ENCODE measurements at places on chromosomes 5 and 9.
A peak's percentile ranks its signal among the peaks of the same experiment; 100 is the strongest.

- DNase-seq, result peak; percentile 60
Observed at GRCh38 chr5:53031695-53032096, 42.5 kb downstream of the ITGA2 start.

- peak; percentile 12 for DNase-seq
Observed at GRCh38 chr5:129904667-129905472, 605 bp downstream of the CHSY3 start.

DNA sequence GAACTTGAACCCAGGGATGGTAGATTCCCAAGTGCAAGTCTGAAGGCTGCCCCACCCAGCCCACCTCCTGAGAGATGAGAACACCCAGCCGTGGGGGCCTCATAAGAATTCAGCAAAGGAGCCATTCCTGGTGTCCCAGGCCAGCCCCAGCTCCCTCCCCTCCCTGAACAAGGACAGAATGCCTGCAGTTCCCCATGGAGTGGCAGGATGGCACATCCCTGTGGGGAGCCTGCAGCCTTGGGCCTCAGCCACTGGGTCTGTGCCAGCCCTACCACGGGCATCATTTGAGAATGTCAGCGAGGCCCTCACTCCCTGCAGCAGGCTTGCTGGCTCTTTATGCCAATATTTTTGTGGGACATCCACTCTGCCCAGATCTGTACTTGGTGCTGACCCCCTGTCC lies 36.2 kb upstream of the RAPGEF1 start:
- no peak for DNase-seq

DNA sequence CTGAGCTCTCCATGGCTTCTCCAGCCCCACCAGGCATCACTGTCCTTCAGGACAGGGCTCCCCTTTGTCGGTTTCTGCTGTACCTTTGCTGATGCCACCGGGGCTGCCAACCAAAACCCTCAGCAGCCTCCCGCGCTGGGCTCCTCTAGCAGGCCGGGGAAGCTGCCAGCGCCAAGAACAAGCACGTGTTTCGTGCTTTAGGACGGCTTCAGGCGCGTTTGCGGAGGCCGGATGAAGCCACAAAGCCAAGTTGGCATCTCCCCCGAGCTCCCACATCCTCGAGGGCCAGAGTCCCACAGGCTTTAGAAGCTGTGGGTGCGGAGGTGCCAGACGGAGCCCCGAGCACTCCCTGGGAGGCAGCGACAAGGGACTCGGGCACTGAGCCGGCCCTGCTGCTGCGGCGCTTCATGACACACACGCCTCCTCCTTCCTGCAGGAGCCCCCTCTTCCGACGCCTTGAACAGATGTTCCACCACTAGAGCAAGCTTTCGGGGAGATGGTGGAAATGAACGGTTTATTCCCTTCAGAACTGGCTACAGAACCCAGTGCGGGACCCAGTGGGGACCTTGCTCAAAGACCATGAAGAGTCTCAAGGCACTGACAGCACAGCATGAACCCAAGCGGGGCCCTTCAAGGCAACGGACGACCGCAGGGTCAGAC lies 36.7 kb downstream of the SARDH start:
- DNase-seq, result peak; percentile 26

- peak; percentile 8 for DNase-seq
Observed at GRCh38 chr5:32690153-32690552, 21.0 kb upstream of the NPR3 start.

DNA sequence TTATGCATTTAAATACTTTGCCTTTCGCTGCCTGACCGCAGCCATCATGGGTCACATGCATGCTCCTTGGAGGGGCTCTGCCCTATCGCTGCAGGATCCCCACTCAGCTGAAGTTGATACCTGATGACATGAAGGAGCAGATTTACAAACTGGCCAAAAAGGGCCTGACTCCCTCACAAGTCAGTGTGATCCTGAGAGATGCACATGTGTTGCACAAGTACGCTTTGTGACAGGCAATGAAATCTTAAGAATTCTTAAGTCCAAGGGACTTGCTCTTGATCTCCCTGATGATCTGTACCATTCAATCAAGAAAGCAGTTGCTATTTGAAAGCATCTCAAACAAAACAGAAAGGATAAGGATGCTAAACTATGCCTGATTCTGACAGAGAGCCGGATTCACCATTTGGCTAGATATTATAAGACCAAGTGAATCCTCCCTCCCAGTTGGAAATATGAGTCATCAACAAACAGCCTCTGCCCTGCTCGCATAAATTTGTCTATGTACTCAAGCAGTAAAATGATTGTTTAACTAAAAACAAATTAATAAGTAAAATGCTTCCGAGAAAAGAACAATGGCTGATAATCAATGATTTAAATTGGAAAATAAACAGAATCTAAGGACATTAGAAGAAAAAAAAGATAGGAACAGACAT lies 41.6 kb upstream of the PPP2CA start:
- peak; percentile 31 for DNase-seq

DNA sequence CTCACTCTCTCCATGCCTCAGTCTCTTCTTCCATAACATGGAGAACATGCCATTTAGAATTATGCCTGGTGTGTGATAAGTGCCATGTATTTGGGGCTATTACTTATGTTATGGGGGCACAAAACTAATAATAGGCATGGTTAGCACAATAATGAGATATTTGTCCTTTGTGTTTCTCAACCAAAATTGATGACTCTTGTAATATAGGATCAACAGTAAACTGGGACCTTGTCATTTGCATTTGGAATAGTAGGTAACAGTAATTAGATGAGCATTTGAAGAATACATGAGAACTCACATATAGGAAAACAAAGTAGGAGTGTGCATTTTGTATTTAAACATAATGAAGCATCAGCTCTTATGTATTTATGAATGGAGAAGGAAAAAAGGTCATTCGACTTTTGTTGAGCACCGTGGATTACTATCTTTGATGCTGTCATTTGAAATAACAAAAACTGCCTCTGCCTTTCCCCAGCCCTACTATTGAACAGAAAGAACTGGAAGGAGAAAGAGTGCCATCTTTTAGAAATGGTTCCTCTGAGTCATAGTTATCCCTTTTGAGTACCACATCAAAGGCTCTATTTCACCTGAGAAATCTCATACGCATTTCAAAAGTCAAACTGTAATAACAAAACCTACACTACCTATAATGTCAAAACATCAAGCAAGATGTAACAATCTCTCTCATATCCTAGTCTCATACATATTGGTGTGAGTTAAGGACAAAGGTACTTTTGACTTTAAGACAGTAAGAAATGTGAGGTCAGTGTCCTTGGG lies 655.2 kb downstream of the PDE4D start:
- DNase-seq, result no peak

DNA sequence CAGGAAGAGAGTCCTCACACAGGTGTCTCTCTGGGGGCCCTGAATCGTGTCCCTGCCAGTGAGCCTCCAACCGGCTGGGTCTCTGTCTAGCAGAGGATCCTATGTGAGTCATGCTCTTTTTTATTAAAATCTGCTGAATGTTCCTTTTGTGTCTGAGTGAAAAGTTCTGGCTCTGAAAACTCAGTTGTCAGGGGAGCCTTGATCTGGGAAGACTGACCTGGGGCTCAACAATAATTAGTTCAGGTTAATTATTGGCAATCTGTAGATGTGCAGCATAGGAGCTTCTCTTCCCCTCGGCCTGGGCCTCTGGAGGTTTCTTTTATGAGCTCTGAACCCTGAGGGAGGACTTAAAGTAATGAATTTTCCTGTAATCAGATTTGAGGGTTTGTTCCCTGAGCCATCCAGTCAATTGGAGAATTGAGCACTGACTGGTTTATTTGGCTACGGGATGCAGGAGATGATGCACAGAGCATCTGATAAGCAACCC lies 45.2 kb downstream of the ALG2 start:
- no peak for DNase-seq

GRCh38 chr5:160523502-160524163 lies 102.0 kb downstream of the PTTG1 start:
- no peak for DNase-seq

DNA sequence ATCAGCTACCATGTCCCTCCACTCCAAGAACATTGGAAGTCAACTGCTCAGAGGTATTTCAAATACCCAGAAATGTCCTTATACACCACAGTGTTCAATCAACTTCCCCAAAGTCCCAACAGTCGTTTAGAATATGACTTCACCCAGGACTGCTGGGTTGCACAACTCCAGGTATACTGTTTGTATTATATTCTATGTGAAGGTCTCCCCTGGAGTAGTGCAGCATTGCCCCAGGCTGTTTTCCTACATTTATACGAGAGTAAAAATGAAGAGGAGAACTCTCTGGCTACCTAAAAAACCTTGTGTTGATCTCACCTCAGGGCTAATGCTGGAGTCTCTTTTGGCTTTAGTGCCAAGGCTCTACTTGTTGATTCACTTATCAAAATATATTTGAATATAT lies 183.6 kb upstream of the MAP3K1 start:
- no peak for DNase-seq

DNA sequence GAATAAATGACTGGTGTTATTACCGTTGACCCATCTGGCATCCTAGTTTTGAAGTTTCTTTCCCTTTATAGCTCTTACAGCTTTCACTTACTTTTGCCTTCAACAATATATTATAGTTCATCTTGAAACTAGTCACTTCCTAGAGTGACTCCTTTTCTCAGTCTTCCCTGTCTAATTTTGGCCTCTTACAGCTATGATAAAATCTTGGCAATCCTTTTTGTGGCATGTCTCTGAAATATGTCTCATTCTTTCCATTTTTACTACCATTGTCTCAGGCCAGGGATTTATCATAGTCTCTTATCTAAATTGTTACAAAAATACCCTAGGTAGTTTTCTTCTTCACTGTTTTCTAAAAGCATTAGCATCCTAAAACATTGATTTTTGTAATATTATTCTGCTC lies 621.3 kb upstream of the ZNF608 start:
- no peak for DNase-seq

DNA sequence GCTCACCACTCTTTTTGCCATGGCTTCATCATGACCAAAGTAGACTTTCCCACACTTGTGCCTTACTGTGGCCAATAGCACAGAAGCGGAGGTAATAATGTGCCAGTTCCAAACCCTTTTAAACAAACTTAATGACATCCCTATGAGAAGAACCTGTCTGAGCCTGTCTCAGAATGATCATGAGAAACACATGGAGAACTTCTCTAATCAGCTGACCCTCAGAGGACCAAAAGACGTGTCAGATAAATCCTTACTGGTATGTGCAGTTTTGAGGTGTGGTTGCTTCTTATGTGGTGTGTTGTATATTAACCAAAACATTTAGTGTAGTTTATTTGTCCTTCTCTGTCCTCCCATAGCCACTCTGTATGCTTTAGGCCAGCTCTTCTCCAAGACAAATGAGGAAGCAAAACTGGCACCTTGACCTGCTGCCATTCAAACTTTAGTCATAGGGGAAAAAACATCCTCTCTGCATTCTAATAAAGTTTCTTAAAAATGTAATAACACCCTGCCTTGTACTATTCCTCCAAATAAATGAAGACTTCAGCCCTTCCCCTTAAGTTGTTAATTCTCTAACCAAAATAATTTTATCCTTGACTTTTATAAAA lies 168.9 kb downstream of the MUSK start:
- DNase-seq, result no peak

GRCh38 chr5:55866485-55866884 lies 15.3 kb downstream of the IL31RA start:
- DNase-seq, result no peak

DNA sequence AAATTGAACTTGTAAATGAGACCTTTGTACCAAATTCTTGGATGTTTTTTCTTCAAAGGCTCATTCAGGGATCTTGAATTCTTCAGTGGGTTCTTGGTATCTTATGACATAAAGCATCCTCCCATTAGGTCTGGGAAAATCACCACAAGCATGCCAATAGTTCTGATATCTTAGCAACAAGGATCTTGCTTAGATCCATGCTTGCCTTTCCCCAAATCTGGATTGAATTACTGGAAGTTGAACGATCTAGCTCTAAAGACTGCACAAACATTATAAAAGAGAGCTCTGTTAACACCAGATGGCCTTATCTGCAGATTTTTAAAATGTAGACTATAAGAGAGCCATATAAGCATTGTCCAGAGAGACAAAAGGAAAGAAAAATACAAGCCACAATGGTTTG lies 266.3 kb downstream of the RAB3C start:
- peak; percentile 14 for DNase-seq

All from AG10803 (cell line).